ENCODE measurements at places on chromosomes 2 and 18.
A peak's percentile ranks its signal among the peaks of the same experiment; 100 is the strongest.

GRCh38 chr2:176967911-176968450, 244.6 kb upstream of the HNRNPA3 start:
- no peak for DNase-seq

DNA sequence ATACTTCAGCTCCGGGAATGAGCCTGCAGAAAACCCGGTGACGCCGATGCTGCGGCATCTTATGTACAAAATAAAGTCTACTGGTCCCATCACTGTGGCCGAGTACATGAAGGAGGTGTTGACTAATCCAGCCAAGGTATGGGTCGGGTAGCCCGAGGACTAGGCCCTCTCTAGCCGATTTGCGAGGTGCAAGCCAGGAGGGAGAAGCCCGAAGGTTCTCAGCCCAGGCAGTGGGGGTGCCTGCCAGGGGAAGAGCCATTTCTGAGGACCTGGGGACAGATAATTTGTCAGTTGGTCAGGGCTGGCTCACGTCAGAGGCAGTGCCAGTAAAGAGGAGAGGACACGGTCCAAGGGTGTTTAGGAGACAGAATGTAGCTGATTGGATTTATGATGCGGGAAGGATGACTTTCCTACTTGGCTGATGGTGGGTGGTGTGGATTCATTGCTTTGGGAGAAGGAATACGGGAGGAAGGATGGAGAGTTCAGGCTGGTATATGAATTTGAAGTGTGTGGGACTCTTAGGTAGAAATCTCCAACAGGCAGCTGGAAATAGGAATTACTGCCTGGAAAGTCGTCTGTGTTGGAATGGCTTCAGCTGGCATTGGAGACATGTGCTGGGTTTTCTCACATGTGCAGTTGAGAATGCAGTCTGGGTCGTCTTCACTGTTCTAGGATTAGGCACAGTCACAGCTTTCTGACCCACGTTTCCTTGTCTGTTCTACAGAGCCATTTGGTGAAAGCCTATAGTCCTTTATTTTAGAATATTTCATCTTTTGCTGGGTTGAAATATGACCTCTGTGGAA, 874 bp downstream of the NDUFAF7 start:
- DNase-seq = no peak

DNA sequence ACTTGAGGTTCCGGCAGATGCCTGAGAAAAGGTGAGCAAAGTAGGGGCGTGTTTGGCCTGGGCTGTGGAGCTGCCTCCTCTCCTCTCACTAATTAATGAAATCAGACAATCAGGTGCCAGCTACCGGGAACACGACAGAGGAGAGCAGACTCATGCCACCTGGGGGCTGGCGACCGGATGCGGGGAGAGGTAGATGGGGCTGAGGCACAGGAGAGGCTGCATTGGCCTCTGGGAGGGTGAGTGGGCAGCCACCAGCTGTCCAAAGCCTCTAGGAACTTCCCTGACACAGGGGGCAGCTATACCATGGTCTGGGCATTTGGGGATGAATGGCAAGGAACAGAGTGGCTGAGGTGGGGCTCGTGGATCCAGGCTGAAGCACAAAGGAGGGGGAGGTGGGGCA, 25.0 kb downstream of the FBXO41 start:
- DNase-seq = no peak

DNA sequence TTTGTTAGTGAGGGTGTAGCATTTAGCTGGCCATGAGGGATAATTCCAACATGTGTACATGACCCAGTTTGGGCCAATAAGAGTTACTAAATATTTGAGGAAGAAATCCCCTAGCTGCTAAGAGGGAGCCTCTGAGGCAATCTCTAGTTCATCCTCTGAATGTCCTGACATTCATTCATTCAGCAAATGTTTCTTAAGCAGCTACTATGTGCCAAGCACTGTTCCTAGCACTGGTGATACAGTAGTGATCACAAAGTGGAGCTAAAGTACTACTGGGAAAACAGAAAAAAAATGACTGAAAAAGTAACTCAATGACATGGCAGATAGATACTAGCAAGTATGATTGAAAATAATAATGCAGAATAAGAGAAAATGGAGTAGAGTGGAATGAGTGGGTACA, 79.8 kb upstream of the PID1 start:
- DNase-seq = no peak

DNA sequence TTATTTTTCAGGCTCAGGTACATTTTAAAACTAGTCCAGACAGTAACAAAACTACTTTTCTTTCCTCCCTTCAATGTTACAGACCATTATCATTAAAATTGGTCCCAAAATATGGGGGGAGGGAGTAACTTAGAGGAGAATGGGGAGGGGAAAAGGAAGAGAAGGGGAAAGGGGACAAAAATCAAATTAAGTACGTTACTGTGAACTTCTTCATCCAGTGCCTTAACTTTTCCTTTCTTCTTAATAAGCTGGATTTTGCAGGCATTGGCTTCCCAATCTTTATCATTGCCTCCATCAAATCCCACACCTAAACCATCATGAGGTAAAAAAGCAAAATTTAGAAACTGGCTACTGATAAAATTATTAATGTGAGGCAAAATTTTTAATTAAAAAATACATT, 17.2 kb downstream of the GFPT1 start:
- DNase-seq = no peak

DNA sequence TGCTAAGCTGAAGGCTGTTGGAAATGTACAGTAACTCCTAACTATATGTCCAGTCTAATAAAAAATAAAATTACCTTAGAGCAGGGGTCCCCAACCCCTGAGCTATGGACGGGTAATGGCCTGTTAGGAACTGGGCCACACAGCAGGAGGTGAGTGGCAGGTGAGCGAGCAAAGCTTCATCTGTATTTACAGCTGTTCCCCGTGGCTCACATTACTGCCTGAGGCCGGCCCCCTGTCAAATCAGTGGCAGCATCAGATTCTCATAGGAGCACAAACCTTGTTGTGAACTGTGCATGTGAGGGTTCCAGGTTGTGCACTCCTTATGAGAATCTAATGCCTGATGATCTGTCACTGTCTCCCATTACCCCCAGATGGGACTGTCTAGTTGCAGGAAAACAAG, 73.1 kb upstream of the CXCR4 start:
- DNase-seq = no peak

- DNase-seq = no peak
These were observed 11.4 kb upstream of the SLC20A1 start for GRCh38 chr2:112634153-112634873.

GRCh38 chr18:3525870-3526420, 76.0 kb downstream of the TGIF1 start:
- DNase-seq = peak; percentile 52

DNA sequence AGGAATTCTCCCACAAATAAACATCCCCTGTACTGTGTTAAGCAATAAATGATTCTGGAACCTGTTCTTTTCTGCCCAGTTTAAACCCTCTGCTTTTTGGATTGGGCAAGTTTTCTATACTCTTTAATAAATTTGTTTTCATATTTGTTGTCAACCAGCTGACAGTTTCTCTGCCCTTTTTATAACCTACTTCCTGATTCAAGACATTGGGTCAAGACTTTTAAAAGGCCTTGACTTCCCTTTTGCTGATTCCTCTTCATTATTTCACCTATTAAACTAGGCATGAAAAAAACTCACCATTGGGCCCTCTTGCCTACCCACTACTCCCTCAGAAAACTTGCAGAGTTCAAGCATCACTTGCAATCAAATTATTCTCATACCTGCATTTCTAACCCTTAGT, 459.5 kb downstream of the ARHGAP15 start:
- DNase-seq = no peak

DNA sequence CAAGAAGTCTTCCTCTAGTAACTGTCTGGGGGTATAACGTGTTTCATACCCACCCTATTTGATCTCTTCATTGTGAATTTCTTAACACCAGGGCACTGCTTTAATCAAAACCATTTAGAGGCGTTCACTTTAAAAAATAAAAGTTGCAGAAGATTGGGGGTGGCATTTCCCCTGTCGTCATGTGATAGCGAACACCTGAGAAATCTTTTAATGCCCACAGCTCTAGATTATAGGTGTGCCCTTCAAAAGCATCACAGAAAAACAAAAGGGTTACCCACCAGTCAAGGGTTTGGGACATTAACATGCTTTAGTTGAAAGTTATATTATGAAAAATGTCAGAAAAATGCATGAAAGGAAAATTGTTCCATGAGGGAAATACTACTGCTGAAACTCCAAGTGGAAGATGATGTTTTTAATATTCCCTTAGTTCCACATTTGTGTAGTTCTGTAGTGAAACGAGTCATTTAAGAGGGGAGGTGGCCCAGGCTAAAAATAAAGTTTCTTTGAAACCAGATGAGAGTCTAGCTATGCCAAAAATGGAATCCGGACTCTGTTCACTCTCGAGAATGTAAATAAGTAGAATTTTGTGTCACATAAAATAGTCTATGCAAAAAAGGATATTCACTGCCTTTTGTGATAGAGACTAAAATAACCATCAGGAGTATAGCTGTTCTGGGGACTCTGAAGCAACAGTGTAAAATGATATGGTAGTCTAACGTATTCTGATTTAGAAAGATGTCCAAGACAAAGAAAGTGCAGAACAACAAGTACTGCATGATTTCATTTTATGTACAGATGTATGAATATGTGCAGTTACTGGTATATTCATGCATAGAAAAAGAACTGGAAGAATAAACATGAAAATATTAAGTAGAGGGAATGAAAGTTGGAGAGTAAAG, 95.3 kb downstream of the TMEM247 start:
- peak; percentile 35 for DNase-seq

All from GM06990 (cell line).